ENCODE measurements at places on chromosomes 7 and 10.

GRCh38 chr7:38006559-38006958 lies 86.1 kb downstream of the EPDR1 start:
- DNase-seq: no peak

DNA sequence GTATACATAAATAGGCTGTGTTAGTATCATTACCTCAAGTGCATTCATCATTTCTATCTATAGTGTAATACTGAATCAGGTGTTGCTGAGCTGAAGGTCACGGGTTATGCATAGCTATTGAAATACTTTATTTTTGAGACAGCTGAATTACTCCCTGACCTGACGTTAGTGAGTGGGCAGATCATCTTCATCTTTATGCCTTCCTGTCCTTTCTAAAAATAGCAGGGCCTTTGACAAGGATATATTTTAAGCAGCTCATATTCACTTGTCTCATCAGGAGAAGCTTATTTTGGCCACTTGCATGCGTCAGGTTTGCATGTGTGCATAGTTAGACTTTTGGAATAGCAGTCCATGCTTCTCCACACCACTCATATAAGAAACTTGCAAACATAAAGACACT lies 63.6 kb upstream of the DKK1 start:
- no peak for DNase-seq

- DNase-seq: no peak
Observed at GRCh38 chr10:63586043-63586442, 64.8 kb downstream of the REEP3 start.

DNA sequence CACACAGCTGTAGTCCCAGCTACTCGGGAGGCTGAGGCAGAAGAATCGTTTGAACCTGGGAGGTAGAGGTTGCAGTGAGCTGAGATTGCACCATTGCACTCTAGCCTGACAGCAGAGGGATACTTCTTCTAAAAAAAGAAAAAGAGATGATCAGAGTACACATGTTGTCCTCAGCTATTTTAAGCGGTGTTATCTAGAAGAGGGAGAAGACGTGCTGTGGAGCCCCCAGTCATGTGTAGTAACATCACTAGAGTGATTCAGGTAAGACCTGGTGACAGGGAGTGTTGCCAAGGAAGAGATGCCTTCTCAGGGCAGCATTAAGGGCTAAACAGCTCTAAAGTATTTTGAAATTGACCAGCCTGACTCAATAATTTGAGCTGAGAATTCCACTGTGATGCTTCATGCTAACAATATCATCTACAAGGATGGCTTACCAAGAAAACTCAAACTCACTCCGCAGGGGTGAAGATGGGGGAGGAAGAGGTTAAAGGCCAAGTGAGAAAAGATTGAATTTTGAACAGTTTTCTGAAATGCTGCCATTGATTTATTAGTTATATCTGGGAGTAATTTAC lies 97.4 kb downstream of the KLF6 start:
- no peak for DNase-seq

DNA sequence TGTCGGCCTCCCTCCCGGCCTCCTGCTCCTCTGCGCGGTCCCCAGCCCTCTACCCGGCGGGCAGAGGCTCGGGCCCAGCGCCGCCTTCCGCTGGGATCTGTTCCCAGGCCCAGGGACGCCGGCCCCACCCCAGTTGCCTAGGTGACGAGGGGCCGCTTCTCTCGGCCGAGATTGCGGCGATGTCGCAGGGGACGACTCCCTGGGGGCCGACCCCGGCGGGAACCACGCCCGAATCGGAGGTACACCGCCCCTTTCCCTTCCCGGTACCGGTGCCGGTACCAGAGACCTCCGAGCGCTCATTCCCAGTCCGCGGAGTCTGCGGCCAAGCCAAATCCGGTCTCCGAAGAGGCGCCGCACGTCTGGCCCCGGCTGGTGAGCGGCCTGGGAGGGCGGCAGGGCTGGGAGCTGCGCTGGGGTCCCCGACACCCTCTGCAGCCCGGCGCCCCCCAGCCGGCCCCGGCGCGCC lies at the start of gene CABCOCO1:
CABCOCO1 (plus strand) TSS at position 136 of the 466 bp plus-strand sequence; CDS start at position 180, 44 bp downstream.
- DNase-seq: no peak

DNA sequence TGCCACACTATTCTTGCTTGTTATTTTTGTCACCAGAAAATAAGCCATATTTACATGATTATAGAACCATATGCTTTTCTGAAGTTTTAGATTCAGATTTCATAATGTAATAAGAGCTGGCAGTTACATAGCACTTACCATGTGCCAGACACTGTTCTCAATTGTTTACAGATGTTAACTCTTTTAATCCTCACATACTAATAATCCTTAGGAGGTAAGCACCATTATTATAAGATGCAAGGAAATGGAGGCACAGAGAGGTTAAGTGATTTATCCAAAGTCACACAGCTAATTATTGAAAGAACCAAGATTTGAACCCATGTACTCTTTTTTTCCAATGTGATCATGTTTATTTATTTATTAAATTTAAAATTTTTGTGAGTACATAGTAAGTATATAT lies 57.2 kb downstream of the CREB5 start:
- DNase-seq: no peak

DNA sequence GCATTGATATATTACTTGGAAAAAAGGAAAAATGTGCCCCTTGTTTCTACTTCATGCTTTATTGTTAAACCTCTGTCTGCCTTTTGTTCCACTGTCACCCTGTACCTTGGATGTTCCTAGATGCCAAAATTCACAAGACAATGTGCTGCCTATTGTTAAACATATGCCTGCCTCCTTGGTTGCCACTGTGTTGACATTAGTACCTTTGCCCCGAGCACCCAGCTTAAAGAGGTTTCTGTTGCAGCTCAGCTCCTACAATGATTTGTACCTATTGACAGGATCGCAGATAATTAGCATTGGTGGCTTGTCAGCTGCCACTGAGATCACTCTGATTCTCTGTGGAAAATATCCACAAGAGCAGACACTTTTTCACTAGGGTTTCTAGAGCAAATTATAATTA lies 188.0 kb downstream of the KCND2 start:
- DNase-seq: no peak

- no peak for DNase-seq
Observed at GRCh38 chr7:31003721-31004120, 40.0 kb downstream of the GHRHR start.

GRCh38 chr7:138668946-138669345 lies 32.2 kb downstream of the SVOPL start:
- no peak for DNase-seq

GRCh38 chr7:150383710-150384397 lies 4.7 kb downstream of the ZNF775 start:
- DNase-seq: no peak

DNA sequence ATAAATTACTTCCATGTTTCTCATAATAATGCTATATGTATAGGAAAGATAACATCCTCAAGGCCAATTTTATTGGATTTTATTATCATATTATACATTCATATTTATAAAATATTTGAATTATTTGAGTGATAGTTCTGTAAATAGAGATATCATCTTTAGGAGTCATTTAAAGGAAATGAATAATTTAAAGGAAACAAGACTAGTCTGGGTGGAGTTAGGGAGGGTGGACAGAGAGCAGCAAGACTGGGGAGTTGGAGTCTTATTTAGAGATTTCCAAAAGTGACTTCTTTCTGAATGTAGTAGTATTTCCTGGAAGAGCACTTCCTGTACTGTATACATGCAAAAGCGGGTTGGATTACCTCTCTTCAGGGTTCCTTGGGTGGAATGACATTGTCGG lies 342.3 kb downstream of the SUGCT start:
- DNase-seq: no peak

DNA sequence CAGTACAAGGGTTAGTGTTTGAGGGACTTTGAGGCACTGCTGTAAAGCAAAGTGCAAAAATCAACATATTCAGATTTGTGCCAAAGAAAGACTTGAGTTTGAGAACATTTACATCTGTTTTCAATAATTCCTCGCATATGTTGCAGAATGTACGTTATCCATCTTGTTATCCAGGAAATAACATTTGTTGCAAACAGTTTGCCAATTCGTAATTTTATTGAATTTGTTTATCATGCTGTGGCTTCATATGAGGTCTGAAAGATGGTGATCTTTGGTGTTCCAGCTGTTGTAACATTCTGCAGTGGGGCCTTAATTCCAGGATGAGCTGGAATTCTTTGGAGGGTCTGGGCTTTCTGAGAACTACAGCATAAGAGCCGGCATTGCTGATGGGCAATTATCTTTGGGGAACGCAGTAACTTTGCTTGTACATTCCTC lies 396.2 kb downstream of the LRMDA start:
- no peak for DNase-seq

GRCh38 chr7:116315293-116315692 lies 105.0 kb downstream of the TES start:
- no peak for DNase-seq

GRCh38 chr7:23895666-23896096 lies 185.7 kb downstream of the STK31 start:
- no peak for DNase-seq

DNA sequence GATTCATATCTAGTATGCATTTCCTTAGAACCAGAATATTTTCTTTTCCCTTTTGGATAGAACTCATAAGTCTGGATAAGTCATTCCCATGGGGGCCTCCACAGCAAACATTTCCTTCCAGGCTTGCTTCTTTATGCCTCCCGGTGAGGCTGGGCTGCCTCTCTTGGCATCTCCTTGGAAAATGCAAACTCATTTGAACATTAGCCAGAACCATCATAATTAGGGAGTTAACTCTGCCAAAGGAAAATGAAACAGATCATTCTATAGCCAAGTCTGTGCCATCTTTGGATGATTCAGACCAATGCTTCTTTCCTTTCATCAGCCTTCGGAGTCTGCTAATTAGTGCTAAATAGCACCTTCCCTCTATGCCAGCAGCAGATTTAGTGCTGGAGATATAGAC lies 81.1 kb downstream of the PLPP4 start:
- no peak for DNase-seq

- DNase-seq: no peak
Observed at GRCh38 chr10:105398202-105398601, 757.1 kb downstream of the SORCS3 start.

DNA sequence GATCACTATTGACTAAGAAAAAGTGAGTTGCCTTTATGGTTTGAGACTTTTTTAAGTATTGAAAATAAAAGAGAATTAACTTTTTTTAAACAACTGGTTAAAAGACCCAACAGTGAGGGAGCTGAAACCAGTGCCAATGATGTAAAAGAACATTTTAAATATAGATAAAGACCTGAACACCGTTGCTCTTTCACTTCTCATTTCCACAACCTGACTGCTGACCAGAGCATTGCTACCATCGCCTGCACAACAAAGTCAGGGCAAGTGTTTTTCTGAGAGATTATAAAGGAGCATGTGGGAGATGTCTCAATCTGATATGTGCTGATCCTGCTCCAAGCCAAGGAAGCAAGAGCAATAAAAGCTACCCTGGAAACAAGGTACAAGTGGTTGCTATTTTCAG lies 34.7 kb downstream of the IMMP2L start:
- DNase-seq: no peak

DNA sequence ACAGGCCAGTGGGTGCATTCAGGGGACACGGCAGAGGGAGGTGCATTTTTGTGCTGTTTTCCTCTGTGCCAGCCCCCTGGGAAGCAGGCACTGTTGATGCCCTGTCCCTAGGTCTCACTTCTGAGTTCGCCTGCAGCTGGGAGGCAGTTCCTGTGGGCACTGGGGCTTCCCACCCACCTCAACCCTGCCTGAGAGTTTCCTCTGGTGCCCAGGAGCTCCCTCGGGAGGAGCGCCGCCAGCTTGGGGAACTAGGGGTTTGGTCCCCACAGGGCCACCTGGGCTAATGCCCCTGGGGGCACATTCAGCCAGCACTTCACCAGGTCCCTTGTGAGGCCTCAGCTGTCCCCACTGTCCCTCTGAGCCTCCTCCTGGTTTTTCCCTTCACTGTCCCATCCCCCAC lies 178.2 kb upstream of the RHEB start:
- DNase-seq: no peak

- DNase-seq: no peak
Observed at GRCh38 chr10:58856508-58857240, 319.8 kb upstream of the PHYHIPL start.

DNA sequence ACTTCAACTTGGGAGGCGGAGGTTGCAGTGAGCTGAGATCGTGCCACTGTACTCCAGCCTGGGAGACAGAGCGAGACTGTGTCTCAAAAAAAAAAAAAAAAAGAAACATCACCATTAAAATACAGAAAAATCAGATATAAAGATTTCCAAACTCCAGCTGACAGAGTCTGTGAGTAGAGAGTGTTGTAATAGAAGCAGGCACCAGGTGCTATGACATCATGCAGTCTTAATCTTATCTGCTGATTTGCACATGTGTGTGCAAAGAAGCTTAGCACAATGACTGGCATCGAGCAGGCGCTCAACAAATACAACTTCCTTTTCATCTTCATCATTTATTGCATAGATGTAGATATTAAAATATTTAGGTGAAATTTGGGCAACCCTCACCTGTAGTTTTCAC lies 92.2 kb downstream of the PRKCQ start:
- no peak for DNase-seq

GRCh38 chr7:72003236-72003635 lies 408.9 kb downstream of the CALN1 start:
- no peak for DNase-seq

DNA sequence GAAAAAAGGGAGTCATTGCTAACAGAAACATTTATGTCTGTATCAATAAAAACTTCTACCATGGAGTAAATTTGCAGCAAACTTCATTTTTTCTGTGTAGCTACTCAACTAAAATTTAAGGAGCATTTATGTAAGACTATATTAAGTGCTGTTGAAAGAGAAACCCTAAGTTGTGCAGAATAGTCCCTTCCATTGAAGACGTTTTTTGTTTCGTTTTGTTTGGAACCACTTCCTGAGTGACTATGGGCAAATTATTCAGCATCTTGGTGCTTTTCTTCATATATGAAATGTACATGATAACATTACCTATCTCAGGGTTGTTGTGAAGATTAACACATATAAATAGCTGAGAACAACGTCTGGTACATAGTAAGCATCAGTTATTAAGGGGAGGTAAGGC lies 24.3 kb downstream of the SEM1 start:
- DNase-seq: no peak

GRCh38 chr10:98154076-98154475 lies 19.6 kb downstream of the R3HCC1L start:
- no peak for DNase-seq

Measured in stimulated activated CD4-positive, alpha-beta T cell treated with anti-CD3 and anti-CD28 coated beads, TNF-alpha, amount 100 ng/mL, for 1 hour (primary cell).